ENCODE measurements at places on chromosomes 4 and X.

DNA sequence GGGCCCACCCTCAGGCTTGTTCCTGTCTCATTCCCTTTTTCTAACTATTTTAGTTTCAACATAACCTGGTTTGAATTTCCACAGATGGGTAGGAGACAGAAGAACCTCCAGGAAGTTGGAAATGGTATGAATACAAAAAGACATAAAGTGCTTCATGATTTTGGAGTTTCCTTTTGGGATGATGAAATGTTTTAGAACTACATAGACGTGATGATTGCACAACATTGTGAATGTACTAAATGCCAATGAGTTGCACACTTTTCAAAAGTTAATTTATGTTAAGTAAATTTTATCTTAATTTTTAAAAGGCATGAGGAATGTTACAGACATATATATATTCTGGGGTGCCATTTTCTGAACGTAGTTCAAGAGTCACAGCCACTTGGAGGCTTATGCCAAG, 41.1 kb upstream of the IBSP start:
- DNase-seq = no peak

DNA sequence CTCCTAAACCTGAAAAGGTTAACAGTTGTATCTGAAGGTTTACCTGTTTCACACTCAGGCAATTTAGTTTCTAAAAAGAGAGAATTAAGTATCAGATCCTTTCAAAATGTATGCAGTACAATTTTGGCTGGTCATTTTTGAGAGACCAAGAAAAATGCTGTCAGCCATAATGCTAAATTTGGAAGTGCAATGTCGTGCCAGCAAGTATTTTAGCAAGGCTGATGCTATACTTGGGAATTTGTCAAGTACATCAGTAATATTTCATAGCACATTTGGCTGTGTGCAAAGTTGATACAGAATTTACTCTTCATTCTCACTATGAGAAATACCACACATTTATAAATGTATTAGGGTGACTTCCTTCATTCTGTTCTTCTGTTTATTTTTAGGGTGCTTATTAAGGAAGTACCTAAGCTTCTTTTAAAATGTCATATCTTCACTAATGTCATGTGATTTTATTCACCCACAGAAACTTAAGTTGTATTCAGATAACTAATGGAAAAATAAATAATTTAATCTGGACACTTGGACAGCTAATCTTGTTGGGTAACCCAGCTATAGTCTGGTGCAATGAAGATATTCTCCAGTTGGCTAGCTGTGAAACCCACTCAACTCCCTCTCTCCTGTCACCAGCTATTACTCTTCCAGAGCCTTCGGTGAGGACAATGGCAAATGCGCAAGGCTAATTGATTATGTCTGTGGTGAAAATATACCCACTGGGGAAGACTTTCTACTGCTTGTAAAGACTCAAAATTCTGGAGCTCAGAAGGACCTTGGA, 84.2 kb upstream of the TLL1 start:
- DNase-seq = no peak

DNA sequence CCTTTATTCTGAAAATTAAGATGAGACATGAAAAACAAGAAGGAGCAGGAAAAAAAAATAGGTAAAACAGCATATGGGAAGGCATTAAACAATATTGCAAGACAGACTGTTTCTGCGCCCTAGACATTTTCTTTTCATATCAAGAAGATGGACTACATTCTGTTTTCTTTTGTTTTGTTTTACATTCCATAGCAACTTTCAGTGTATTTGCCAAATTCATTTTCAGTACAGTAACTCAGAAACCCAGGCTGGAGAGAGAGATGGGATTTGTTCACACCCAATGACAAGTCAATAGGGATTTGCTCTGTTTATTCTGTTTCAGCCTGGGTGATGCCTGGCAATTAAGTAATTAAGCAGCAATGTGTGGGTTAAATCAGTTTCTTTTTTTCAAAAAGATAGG, 892.8 kb upstream of the DIAPH2 start:
- DNase-seq = no peak

GRCh38 chrX:117998171-117998570, 118.4 kb downstream of the KLHL13 start:
- DNase-seq = no peak

DNA sequence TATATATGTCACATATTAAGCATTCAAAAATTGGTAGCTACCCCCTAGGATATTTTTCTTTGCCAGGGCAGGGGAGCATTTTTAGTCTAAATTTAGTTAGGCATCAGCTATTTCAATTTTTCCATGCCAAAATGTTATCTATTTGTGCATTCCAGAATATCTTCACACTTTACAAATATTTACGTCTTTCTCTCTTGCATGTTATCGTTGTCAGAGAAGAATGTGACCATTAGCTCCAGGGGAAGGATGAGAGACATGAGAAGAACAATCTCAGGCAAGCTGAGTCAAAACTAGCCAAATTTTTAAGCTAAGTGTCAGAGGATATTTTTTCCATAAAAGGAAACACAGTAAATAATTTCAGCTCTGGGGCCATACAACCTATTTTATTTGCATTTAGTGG, 885.0 kb upstream of the EPHA5 start:
- DNase-seq = no peak

DNA sequence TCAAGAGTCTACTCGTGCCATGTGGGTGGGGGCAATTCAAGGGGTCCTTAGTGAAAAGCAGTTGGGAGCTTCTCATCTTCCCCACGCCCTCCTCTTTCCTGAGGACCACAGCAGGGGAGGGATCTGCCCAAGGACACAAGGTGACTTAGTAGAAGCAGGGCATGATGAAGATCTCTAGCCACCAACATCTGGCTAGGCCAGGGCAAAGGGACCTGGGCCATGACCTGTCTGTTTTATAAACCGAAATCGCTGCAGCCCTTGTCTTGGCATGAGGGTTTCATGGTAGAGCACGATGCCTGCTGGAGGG, 5.1 kb downstream of the G6PD start:
- no peak for DNase-seq

DNA sequence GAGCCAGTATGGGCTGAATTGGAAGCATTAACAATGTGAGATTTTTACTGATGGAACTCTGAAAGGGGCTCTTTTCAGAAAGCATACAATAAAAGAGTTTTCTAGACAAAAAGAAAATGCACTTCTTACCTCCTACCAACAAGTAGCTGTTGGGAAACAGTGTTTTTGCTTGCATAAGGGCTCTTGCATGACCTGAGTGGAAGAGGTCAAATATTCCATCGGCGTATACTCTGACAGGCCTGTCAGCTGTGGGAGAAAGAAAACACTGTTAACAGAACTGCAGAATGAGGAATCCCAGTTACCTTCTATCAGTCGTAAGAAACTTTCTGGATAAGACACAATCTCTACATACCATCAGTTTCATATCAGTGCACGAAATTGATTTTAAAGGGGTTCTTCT, 39.5 kb downstream of the PCYT1B start:
- DNase-seq = no peak

DNA sequence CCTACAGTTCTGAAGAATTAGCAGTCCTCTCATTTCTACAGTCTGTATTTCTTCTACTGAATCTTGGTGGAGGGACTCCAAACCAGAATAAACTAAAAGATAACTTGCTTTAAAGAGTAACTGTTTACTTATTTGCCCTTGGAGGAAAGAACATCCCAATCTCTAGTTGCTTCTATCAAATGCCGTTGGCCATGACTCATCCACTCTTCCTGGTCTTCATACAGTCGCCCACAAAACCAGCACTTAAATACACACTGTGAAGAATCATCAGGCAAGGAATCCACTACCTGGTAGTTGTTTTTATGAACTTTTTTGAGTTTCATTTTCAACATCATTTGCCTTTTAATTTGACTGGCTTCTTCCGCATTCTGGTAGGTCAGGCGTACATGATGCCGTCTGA, 14.2 kb downstream of the ZNF518B start:
- no peak for DNase-seq

DNA sequence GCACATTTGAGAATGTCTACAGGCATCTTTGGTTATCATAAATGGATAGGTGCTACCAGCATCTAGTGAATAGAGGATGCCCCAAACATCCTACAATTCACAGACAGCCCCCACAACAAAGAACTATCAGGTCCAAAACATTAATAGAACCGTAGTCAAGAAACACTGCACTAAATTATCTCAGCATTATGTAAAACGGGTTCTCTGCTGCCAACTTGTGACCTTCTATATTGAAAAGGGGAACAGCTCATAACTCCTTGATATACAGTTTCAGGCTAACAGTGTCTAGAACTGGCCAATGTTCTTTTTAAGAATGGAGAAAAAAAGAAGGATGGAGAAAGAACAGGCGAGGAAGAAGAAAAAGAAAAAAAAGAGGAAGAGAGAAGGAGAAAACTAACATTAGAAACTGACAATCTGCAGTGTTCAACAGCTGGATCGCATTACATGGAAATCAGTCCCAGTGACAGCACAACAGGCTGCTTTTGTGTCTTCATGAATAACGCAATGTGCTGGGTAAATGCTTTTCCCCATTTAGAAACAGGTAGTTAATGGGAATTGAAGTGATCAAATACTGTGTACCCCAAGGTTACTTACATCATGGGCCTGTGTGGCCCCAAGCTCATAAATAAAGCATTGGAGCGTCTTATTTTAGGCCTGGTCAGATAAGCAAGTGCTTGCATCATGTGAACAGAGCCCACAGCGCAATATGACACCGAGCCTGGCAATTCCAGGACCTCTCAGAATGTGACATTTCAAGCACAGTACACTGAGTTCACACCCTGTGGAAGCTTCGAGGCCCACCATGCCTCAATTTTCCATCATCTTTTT, 339.5 kb downstream of the DHX15 start:
- DNase-seq = no peak

DNA sequence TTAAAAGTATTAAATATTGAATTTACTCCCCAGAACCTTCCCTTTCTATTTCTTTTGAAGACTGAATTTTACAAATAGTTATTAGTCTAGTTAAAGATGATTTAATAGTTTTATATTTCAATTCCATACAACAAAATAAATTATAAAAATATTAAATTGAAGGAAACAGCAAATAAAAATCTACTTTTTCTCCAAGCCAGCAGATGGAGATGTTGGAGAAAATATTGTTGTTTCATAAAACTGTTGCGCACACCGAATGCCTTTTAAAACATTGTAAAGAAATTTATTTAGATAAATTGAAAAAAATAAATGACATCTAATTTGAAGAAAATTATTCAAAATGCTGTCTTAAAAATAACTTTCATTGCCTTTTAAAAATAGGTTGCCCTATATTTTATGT, 5.5 kb downstream of the GRIA2 start:
- DNase-seq = no peak

- DNase-seq = no peak
These were observed 10.6 kb downstream of the SULT1E1 start for GRCh38 chr4:69849297-69849696.

DNA sequence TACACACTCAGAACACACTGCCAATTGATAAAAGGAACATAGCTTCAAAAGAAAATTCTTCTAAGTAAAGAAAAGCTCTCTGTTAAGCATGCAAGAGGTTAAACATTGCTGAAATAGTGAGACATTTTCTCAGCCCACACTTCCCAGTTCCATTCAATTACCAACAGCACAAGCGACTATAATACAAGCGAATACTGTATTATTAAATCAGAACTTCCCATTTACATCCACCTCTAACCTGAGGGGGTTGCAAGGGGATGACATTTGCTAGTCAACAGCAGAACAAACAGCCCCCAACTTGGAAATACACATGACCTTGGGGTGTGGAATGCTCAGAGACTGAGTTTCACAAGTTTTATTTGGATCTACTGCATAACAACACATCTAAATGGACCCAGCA, 1.1 kb downstream of the FSTL5 start:
- no peak for DNase-seq

- no peak for DNase-seq
These were observed 27.5 kb downstream of the TSPAN5 start for GRCh38 chr4:98630737-98631454.

DNA sequence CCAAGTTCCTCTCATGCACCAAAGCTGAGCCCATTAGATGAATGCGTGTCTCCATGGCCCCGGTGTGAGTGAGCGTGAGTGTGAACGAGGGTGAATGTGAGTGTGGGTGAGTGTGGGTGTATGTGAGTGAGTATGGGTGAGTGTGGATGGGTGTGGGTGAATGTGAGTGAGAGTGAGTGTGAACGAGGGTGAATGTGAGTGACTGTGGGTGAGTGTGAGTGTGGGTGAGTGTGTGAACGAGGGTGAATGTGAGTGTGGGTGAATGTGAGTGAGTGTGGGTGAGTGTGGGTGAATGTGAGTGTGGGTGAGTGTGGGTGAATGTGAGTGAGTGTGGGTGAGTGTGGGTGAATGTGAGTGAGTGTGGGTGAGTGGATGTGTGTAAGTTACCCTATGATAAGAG, 1521.8 kb upstream of the TENM3 start:
- no peak for DNase-seq

GRCh38 chrX:28850955-28851354, 263.7 kb downstream of the IL1RAPL1 start:
- no peak for DNase-seq

GRCh38 chr4:1178300-1179088, 6.1 kb upstream of the SPON2 start:
- no peak for DNase-seq

DNA sequence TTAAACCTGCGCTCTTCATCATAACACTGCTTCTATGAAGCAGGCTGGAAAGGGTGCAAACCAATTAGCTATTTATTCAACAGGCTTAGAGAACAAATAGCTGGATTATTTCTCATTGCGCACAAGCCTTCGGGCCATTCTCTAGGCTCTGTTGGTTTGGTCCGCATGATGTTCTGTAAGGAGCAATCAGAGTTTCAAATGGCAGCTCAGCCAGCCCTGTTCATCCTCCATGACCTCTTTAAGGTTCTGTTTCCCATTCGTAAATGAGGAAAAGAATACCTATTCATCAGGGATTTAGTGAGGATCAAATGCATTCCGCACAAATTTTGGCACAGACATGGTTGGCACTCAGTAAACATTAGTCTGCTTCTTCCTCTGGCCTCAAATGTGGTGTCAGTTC, 15.5 kb upstream of the GPM6A start:
- no peak for DNase-seq

DNA sequence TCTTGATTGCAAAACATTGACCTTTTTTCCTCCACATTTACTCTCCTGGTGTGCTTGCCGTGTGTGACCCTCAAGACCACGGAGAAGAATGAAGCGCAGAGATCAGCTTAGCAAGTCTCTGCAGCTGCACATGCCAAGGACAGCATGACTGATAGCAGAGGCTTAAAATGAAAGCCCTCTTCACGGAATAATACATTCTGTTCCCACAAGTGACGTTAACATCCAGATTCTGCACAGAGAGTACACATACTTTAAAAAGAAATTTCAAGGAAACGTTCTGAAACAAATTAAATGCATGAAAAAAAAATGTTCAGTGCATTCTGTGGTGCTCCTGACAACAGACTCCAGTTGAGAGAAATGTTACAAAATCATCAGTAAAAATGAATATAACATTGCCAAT, 60.9 kb downstream of the SLC7A11 start:
- no peak for DNase-seq

DNA sequence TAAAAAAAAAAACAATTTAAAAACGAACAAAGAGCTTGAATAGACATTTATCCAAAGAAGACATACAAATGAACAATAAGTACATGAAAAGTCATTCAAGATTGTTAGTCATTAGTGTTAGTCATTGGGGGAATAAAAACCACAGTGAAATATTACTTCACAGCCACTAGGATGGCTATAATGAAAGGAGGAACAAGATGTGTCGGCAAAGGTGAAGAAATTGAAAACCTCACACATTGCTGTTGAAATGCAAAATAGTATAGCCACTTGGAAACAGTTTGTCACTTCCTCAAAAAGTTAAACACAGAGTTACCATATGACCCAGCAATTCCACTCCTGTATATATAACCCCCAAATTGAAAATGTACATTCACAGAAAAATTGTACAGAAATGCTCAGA, 45.2 kb upstream of the SLC39A8 start:
- DNase-seq = no peak

Measured in effector CD4-positive, alpha-beta T cell (primary cell).